CMK (cell line): ENCODE measurements at places on chromosomes 13 and 19.

DNA sequence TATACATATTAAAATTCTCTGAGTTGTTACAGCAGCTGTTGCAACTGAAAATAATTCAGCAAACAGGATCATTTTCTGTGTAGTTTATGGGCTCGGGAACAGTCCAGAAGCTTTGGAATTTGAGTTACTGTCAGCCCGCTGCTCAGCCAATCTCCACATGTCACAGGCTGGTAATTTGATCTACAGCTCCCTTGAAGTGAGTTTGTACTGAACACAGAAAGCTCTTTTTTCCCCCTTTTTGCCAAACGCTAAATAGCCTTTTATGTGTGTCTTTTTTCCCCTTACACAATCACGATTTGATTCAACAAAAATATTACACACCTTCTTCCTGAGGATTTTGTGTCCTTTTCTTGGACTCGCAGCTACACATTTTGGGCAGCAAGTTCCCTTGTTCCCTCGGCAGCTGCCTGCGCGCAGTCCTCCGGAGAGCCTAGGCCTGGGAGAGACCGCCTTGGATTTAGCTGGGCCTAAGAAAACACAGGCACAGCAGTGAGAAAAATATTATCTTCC lies 371.4 kb downstream of the KCNRG start:
- no peak for DNase-seq

DNA sequence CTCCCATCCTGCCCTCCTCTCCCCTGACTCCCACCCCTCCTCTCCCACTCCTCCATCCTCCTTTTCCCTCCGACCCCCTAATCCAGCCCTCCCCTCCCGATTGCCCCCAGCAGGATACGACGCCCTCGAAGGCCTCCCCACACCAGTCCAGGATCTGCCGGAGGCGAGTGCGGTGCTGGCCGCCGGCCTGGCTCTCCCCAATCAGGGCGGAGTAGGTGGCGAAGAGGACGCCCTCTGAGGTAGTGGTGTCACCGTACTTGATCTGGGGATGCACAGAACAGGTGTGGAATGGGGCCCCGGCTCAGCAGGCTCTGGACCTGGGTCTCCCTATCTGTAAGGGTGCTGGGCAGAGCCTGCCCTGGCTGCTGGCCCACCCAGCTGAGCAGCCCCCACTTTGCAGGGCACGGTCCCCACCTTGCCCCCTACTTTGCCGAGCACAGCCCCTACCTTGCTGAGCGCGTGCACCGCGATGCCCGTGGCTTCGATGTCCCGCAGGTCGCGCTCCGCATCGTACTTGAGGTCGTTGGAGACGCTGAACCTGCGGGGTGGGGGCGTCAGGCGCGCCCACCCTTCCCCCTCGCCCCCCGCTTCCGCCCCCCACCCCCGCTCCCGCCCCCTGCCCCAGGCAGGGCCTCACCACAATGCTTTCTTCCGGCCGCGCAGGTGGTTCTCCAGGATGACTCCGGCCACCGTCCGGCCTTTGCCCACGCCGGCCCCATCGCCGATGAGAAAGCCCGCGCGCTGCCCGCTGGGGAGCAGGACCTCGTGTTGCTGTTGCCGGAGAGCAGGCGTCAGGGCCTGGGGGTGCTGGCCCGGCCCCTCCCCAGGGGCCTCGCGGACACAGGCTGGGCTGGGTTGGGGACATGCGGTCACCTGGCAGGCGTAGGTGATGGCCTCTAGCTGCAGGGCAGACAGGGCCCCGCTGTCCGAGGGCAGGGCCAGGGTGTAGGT lies 18.5 kb downstream of the GPX4 start:
- DNase-seq = no peak

DNA sequence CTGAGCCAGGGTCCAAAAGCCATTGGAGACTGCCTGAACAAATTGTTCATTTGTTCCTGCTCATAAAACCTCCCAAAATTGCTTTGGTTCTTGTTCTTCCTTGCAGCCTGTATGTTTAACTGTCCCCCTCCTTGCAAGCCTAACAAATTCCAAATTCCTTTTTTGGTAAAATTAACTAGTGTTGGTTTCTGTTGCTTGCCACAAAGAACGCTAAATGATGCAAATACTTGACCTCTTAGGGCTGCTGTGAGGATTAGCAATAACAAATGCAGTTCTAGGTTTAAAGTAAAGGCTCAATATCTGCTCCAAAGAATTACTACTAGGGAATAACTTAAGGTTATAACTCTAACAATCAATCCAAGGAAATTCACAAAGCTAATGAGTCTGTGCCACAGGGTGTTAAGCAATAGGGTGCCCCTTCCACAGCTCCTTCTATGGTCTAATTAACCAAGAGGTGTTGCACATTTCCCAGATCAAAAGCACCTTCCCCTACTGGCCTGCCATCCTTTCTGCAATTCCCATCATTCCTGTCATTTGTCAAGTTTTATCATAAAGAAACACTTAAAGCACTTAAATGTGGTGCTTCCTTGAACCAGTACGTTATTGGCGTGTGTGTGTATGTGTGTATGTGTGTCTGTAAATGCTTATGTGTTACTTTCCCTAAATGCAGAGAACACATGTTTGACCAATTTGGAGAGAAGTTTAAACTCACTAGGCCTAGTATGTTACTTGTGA lies 110.2 kb downstream of the RAP2A start:
- DNase-seq = no peak

DNA sequence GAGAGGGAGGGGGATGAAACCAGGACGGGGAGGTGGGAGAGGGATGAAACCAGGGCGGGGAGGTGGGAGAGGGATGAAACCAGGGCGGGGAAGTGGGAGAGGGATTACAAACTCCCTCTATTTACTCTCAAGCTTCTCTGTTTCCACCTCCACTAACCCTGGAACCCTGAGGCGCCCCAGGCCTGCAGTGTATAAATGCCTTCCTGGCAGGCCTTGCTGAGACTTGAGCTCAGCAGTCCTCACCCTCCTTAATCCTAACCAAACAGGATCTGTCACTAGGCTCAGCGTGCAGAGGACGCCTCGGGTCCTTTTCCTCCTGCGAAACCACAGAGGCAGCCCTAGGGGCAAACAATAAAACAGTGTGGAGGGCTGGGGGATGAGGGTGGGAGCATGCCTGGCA lies 32.1 kb upstream of the OR1M1 start:
- no peak for DNase-seq

- DNase-seq = no peak
Observed at GRCh38 chr19:50323782-50324133, 5.4 kb downstream of the KCNC3 start.

DNA sequence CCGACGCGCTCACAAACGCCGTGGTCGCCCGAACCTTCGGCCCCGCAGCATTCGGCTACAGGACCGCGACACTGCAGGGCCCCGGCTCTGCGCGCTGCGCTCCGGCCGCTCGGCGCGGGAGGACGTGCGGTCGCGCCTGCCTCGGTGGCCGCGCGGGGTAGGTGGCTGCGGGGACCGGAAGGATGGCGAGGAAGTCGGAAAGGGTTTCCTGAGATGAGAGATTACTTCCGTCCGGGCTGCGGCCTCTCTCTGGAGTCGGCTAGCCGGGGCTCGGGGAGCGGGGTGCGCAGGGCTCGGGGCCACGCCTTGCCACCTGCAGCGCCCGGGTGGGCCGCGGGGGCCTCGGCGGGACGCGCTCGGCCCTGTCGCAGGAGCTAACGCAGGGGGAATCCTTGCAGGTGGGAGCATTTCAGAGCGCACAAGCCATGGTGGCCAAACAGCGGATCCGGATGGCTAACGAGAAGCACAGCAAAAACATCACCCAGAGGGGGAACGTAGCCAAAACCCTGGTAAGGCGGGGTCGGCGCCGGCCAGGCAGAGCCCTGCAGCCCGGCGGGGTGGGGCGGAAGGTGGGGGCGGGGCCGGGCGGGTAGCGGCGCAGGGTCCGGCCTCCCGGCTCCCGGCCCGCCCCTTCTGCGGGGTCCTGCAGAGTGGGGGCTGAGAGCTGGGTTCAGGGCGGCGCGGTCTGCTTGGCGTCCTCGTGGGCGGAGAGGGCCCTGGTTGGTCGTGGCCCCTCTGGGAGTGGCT lies at the start of gene SERP2:
Gene SERP2, plus strand, starts transcription at position 224 of the 747 bp plus-strand sequence. Its CDS starts 202 bp downstream, at position 426.
- no peak for DNase-seq

GRCh38 chr19:5068233-5069072 lies 99.5 kb downstream of the KDM4B start:
- no peak for DNase-seq

- no peak for DNase-seq
Observed at GRCh38 chr19:375395-376110, 31.0 kb upstream of the MIER2 start.

DNA sequence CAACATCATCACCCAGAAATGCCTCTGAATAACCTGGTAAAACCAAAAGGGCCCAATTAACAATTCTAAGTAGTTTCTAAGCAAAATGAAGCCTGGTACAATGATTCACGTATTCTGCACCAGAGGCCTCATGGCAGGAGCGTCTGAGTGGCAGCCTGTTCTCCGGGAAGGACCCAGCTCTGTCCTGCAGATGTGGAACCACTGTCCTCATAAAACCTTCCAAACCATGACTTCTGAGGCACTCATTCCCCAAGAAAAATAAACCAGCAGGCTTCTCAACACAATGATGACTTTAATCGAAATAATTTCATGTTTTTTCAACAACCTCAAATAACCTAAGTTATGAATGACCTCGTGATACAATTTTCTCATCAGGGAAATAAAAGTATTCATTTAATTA lies 89.9 kb downstream of the STK24 start:
- no peak for DNase-seq

DNA sequence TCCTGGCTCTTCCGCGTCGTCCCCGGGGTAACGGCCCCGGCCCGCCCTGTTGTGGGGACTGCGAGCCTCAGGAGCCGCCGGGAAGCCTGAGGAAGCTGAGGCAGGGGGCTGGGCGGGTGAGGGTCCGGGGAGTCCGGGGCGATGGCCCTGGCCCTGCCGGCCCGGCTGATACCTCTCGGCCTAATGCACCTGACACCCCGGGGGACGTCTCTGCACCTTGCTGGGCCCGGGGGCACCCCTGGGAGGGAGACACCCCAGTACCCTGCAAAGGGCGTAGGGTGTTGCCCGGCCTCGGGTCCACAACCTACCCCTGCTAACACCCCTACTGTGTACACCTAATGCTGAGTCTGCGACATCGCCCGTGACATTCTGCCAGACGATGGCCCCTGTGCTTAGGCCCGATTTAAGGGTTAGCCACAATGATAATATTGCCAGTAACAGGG lies 410 bp downstream of the PIN1 start:
- DNase-seq = no peak

DNA sequence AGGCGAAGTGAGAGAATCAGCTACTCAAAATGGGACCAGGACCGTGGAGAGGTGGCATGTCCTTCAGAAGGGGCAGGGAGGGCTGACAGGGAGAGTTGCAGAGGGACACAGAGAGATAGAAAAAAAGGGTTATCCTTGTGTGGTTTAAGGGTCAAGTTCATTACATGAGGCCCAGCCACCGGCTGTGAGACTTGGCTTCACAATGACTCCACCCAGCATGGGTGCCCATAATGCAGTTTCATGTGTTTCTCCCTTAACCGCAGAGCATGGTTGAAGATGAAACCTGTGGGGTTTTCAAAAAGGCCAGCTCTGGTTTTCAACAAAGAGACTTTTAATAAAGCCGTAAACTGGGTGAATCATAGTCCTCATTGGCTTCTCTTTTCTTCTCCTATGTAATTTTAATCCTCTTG lies 164.6 kb downstream of the KLF5 start:
- DNase-seq = no peak

DNA sequence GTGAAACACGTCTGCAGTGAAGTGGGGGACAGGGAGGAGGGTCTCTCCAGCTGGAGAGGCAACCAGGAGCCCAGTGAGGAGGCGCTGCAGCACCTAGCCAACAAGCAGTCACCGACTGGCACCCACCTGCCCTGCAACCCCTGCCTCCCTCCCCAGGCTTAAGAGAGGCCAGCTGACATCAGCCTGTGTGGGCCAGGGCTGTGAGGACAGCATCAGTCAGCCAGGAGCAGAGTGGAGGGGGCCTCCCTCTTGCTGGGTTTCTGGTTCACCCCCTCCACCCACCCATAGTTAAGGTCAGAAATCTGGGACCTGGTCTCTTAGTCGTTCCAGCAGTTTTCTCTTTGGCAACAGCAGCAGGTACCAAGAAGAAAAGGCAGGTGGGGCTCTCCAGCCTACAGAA lies 25.5 kb upstream of the CCNP start:
- no peak for DNase-seq

- DNase-seq = no peak
Observed at GRCh38 chr19:2507109-2507508, 31.2 kb downstream of the GADD45B start.

DNA sequence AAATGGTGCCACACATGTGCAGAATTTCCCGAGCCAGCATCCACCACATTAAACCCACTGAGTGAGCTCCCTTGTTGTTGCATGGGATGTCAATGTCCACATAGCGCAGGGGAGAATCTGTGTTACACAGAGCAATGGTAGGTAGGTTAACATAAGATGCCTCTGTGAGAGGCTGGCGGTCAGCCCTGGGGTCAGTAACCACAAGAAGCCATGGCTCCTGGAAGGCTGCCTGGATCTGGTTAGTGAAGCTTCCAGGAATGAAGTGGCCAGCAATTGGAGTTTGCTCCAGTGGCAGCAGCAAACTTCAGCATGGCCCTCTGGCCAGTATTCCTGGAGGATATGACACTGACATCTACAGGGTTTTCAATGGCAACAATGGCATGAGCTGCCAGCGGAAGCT lies 37.0 kb upstream of the PCDH9 start:
- no peak for DNase-seq

DNA sequence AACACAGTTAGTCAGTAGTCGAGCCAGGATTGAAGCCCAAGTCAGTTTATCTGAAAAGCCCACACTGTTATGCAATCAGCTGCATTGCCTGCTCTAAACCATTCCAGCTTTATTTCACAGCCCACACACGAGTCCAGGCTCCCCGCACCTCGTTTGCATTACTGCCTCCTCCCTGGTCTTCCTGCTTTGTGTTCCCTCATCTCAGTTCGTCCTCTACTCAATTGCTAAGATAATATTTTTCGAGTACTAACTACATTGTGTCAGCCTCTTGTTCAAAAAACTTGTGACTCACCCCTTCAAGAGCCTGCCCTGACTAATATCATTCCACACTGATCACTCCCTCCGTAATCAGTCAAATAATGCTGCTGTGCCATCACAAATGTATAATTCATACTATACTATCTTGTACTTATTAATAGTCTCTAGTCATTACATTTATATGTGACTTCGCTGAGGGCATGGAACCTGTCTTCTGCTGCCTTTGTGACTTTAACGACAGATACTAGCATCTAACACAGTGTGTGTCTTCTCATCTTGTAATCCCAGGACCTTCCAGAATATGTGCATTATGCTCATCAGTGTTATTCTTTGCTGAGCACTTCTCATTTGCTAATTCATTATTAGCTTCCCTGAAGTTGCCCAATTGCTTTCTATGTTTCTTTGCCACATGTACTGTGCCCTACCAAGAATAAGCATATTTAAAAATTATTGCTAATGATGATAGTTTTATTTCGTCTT lies 26.2 kb upstream of the WDFY2 start:
- DNase-seq = no peak

GRCh38 chr13:111530137-111530870 lies 209.9 kb downstream of the TEX29 start:
- DNase-seq = no peak

DNA sequence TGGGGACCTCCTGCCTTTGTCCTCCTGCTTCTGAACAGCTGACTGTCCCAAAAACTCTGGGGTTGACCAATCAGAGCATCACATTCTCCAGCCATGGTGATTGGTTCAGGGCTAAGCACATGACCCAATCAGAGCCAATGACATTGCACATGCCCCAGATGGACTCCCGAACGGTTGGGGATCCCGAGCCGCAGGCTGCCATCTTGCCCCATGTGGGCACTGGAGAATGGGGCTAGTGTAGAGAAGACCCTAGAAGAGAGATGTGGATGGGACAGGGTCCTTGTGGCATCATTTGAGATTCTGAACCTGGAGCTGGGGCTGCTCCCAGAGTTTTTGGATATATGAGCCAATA lies 31.3 kb upstream of the PEPD start:
- no peak for DNase-seq

GRCh38 chr13:67935626-67936025 lies 705.5 kb upstream of the PCDH9 start:
- DNase-seq = no peak
